ENCODE measurements at places on chromosomes 13 and 19.
A peak's percentile ranks its signal among the peaks of the same experiment; 100 is the strongest.

GRCh38 chr19:48296963-48297734 lies 27.3 kb downstream of the ZNF114 start:
- no peak for DNase-seq

GRCh38 chr19:30111021-30111855 lies 169.2 kb downstream of the URI1 start:
- no peak for DNase-seq

GRCh38 chr13:27023385-27024073 lies 148.1 kb downstream of the USP12 start:
- DNase-seq, result no peak

- DNase-seq, result peak; percentile 61
Measured at GRCh38 chr19:13887517-13887916, 10.6 kb downstream of the NANOS3 start.

- DNase-seq, result no peak
Measured at GRCh38 chr13:27442071-27442647, 8.2 kb downstream of the MTIF3 start.

DNA sequence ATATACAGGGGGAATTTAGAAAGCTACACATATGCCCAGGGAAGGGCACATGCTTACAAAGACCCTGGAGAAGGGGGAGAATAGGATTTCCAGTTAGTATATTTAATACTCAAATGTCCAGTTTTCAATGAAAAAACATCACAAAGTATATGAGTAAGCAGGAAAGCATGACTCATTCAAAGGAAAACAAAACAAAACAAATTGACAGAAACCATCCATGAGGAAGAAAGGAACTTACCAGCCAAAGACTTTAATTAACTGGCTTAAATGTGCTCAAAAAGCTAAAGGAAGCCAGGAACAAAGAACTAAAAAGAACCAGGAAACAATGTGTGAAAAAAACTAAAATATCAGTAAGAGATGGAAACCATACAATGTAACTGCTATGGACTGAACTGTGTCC lies 716.2 kb upstream of the ARGLU1 start:
- no peak for DNase-seq

DNA sequence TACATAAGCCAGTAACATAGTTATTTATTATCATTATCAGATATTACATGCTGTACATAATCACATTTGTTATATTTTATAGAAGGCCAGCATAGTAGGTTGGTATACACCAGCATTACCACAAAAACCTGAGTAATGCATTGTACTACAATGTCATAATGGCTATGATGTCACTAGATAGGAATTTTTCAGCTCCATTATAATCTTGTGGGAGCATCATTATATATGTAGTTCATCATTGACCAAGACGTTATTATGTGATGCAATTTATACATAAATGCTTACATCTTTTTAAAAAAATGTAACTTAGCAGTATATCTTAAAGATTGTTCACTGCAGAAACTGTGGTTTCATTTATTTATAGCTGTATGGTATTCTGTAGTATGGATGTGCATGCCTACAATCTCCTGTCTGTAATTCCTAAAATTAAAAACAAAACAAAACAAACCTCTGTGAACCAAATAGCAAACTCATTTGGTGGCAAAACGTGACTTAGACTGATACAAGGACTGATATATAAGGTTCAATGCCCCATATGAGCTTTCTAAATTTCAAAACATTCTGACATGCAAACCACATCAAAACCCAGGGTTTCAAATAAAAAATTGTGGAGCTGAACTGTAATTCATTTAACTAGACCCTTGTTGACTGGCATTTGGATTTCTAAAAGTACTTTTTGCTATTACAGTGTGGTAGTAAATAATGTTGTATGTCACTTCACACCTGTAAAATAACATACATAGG lies 250.9 kb downstream of the DLEU7 start:
- peak; percentile 30 for DNase-seq

DNA sequence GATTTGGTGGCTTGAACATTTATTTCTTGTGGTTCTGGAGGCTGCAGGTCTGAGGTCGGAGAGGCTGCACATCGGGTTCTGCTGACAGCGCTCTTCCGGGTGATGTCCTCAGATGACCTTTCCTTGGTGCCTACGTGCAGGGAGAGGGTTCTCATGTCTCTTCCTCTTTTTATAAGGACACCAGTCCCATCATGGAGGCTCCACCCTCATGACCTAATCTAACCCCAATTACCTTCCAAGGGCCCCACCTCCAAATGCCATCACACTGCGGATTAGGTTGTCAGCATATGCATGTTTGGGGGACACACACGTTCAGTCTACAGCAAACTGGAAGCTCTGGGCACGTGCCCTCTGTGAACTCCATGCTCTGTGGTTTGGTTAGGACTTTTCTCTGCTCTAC lies 338.6 kb downstream of the FGF9 start:
- DNase-seq, result no peak

GRCh38 chr13:51311957-51312520 lies 27.5 kb upstream of the SERPINE3 start:
- DNase-seq, result no peak

DNA sequence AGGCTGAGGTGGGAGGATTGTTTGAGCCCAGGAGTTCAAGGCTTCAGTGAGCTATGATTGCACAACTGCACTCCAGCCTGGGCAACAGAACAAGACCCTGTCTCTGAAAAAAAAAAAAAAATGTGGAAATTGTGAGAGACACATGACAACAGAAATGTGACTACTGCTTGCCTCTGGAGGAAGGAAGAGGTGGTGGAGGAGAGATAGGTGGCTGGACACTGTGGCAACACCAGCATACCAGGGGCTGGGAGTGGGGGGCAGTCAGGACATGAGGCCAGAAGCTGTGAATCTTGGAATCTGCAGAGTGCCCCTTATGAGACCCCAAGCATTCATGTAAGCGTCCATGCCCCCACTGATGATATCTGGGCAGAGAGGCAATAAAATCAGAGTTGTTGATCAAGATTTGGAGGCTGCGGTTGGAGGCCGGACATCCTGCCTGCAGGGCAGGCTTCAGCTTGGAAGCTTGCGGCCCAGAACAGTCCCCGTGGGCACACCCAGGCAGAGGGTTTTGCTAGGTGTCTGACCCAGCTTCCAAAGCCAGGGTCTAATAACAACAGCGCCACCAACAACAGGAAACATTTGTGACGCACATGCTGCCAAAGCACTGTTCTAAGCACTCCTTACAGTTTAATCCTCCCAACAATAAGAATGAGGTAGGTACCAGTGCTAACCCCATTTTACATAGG lies 16.9 kb downstream of the FAM187B start:
- DNase-seq, result no peak

Data from AG08395 (cell line).